Right lung (tissue), 10 donors: ENCODE measurements at places on chromosomes 1 and 21. TPM values are rescaled to one million over a fixed set of nuclear protein-coding genes. Genes with fewer than 3 reads are reported as not detected.

The FALEC gene
- 0.67 TPM for polyA plus RNA-seq

The FAM78B gene
- 0.99 TPM for polyA plus RNA-seq

The FBXO44 gene
- polyA plus RNA-seq: 10.4 TPM

The LCE1A gene
- not detected for polyA plus RNA-seq

The TNFAIP8L2 gene
- 2.8 TPM for polyA plus RNA-seq

The PDE9A gene
- 19.8 TPM for polyA plus RNA-seq

The PGBD5 gene
- 3.3 TPM for polyA plus RNA-seq

The ICOSLG gene
- polyA plus RNA-seq: 3.3 TPM

The PROX1 gene
- 7.4 TPM for polyA plus RNA-seq

The FAM72A gene
- polyA plus RNA-seq: 5.1 TPM

The FCRL6 gene
- polyA plus RNA-seq: 0.61 TPM

The HJV gene
- polyA plus RNA-seq: 7.1 TPM

GRCh38 chr1:95126846-95127245 is 9.7 kb downstream of the TLCD4 start:
- DNase-seq: no peak

DNA sequence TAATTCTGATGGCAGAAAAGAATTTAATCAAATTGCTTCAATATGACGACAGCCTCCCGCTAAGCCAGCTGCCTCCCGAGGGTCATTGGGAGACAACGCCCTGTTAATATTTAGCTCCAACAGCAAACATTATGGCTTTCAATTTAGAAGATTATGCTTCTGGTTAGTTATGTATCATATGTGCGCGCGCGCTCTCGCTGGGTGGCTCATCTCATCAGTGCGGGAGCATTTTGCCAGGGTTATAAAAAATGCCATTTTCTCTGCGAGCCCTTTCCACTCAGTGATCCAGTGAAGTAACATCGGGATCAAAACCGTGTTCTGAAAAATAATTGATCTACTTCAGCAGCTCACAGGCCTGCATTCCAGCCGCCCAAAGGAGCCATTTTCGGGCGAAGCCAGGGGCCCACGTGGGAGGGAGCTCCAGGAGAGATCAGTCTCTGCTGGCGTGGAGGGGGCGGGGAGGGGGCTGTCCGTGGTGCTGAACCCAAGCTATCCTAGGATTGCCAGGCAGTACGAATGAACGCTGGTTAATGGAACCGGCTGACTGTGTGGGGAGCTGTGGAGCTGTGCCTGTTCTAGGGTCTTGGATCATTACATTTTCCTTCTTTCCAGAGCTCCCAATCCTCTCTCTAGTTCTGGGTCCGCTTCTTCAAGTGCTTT is 219.1 kb upstream of the ZC3H12A start:
- peak; percentile 18 for DNase-seq

- DNase-seq: no peak
Observed at GRCh38 chr1:201758499-201759050, 70.4 kb upstream of the IPO9 start.

DNA sequence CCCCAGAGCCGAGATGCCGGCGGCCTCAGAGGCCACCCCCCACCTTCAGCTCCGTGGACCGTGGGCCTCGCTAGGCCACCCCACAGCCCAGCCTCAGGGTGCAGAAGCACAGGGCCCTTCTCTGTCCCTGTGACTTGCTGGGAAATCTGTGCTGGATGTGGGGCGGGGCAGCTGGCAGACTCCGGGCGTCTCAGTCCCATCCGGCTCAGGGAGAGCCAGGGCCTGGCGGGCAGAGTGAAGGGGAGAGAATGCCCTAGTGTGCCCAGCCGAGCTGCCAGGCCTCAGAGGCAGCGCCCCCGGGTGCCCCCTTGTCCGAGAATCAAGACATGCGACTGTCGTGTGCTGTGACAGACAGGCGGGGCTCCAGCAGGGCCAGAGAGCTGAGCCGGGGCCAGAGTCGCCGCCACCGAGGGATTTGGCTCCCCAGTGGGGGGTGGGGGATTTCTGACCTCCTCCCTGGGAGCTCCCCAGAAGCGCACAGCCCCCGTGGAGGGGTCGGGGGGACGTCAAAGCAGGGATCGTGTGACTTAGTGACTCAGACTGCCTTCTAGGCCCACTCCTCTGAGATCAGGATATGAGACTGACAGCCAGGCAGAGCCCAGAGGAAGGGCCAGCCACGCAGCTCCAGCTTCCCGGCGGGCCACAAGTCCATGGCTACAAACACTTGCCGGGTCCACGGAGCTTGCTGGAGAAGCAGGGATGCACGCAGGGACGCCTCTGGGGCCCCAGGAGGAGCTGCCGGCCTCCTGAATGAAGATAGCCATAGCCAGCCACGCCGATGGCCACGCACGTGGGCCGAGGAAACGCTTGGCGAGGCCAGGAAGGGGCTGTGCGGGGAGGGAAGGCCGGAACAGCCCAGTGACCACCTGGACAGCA is 11.9 kb downstream of the COL6A1 start:
- DNase-seq: no peak

GRCh38 chr1:245804696-245805095 is 649.9 kb downstream of the KIF26B start:
- no peak for DNase-seq

DNA sequence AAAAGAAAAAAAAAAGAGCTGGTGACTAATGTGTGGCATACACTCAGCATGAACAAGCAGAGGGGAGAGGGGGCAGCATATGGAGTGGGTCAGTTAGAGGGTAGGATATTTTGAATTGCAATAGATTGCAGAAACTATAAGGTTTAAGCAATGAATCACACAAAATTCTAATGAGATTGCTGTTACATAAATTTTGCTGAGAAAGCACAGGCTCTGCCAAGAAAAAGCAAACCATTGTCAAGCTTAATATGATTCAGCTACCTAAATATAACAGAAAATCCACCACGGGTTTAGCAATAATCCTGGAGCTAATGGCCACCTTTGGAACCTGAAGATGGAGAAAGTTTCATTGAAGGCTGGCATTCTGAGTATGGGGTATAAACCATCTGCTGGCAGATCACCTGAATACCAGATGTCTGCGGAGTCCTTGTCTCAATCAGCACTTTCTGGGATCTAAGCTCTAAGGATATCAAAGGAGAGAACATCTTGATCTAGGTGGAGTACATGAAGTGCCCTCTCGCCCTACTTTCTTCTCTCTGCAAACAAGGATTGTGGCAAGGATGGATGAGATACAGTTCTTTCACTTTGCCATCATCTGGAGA is 30.3 kb upstream of the ANGPTL7 start:
- peak; percentile 44 for DNase-seq

DNA sequence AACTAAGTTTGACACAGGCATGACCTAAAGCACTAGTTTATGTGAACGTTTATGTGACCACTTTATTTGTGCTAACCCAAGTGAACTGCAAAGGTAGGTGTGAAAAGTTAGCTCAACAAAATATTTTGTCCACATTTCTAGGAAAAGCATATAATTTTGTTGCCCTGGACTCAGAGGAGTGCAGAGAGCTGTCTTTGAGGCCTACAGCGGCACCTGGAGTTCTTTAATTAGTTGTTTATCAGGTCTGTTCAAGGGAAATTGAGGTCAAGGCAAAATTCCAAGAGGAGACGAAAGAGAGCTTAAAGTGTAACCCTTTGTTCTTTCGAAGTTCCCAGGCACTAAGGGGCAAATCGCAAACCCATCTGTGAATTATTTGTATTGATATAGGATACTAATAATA is 1.3 kb downstream of the GIPC2 start:
- no peak for DNase-seq

DNA sequence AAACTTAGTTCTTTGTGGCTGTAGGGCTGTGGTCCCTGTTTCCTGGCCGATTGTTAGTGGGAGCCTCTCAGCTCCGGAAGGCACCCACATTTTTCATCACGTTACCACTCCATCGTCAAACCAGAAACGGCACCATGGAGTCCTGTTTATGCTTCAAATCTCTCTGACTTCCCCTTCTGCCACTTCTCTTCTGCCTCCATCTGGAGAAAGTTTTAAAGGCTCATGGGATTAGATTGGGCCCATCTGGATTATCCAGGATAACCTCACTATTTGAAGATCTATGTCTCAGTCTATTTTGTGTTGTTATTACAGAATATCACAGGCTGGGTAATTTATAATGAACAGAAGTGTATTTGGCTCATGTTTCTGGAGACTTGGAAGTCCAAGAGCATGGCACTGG is 19.3 kb upstream of the IL22RA1 start:
- no peak for DNase-seq

- DNase-seq: no peak
Observed at GRCh38 chr21:39900491-39900890, 33.3 kb downstream of the PCP4 start.

DNA sequence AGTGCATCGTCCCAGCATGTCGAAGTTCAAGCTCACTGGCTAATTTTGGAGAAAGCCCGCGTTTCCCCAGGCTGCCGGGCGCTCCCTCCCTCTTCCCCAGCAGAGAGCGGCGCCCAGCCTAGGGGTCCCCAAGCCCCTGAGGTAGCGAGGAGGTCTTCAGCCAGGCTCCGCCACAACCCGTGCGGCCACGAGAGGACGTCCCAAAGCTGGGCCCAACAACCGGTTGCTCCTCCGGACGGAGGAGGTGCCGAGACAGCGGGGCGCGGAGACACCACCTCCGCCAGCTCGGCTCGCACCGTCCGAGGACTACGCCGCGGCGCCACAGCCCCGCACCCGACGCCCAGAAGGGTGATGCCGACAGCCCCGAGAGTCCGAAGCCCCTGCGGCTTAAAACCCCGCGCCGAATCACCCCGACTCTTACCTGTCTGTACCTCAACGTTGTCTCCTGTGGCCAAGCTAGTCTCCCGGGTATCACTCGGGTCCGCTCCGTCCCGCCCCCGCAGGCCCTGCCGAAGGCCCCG is at the start of gene DENND2C:
TSS of gene DENND2C (minus strand) at position 488 of the 521 bp plus-strand sequence. CDS start 44,065 bp downstream, outside the sequence.
- DNase-seq: no peak

- DNase-seq: no peak
Observed at GRCh38 chr1:87961992-87962391, 633.3 kb downstream of the LMO4 start.

- DNase-seq: no peak
Observed at GRCh38 chr1:47872886-47873285, 124.3 kb downstream of the TRABD2B start.

DNA sequence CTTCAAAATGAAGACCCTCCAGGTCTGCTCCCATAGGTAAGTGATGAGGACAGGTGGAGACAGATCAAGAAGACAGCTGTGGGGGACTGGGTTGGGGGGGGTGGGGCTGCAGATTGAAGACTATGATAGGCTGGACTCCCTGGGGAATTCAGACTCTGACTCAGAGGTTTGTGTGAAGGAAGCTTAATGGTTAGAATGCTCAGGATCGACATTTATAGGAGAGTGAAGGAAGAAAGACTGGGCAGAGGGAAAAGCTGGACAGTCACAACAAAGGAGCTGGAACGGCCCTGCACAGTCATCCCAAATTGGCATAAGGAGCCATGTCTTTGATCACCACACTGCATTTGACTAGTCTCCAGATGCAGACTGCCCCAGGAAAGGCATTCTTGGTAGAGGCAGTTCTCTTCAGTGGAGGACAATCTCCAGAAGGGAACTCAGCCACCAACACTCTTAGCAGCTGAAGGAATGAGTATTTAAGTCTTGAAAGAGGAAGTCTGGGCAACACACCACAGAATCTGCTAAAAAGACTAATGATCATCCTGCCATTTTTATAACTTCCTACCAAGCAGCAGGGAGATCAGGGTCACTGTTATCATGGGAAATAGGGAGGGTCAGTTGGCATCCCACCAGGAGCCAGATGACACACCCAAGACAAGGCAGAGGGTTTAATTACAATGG is 120.0 kb upstream of the ZC3H11B start:
- no peak for DNase-seq

DNA sequence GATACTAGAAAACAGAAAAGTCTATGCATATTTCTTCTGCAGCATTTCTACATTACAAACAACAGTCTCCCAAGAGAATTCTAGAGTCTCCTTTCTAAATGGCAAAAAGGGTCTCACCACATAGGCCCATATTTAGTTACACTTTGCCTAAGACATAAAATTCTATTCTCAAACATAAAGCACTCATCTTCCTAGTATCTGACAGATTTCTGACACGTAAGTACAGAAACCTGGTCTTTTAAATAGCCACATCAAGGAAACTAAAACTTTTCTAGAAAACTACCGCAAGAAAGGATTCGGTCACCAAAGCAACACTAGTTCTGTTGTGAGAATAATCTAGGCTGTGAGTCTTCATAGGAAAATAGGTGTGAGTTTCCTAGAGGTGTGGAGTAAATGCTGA is 33.6 kb upstream of the CTSK start:
- DNase-seq: no peak

GRCh38 chr1:36384542-36385409 is 948 bp downstream of the STK40 start:
- DNase-seq: peak; percentile 29

GRCh38 chr21:26715878-26716506 is 129.2 kb downstream of the ADAMTS1 start:
- DNase-seq: no peak

- no peak for DNase-seq
Observed at GRCh38 chr1:203360547-203361185, 9.7 kb upstream of the FMOD start.

GRCh38 chr1:44785029-44785380 is 3.0 kb downstream of the BEST4 start:
- no peak for DNase-seq

- DNase-seq: no peak
Observed at GRCh38 chr1:192552760-192553191, 22.8 kb upstream of the RGS1 start.

- DNase-seq: no peak
Observed at GRCh38 chr1:1563688-1564087, 11.0 kb downstream of the SSU72 start.

DNA sequence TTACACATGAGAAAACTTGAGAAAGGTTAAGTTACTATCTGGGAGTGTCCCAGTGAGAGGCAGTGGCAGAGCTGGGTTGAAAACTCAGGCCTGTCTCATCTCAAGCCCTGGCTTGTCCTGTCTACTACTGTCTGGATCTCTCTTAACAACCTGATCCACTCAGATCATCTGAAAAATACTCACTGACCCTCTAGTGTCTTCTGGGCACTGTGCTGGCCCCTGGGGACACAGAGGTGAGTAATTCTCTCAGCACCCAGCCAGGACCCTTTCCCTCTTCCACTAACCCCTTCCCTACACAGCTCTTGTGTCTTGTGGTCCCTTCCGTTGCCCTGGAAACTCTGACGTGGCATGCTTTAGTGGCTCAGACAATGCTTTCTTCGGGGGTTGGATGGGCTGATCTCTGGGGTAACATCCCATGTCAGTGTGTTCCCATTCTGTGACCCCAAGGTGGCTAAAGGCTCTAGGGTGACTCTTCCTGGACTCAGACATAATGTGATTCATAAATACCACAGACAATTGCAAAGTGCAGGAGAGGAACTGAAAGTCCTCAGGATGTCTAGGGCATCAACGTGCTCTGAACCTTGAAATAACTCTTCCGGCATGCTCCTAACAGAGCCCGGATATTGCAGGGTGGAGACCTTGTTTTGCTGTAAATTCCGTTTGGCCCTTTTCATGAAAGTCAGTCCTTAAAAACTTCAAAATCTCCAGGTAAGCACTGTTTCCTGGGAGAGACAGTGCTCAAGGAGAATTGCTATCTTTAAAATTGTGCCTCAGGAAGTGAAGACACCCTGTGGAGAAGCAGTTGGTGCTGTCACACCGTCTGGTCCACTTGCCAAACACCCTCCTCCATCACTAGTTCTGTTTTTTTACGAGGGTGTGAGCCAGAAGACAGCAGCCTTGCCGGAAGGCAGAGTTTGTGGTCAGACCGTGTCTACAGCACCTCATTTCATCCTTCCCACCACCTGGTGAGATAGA is 4.0 kb downstream of the SHISAL2A start:
- DNase-seq: no peak

- no peak for DNase-seq
Observed at GRCh38 chr21:32333953-32334673, 35.5 kb downstream of the MRAP start.

- no peak for DNase-seq
Observed at GRCh38 chr1:181061487-181061886, 27.0 kb upstream of the IER5 start.

- DNase-seq: no peak
Observed at GRCh38 chr1:56451491-56451890, 127.9 kb downstream of the PLPP3 start.
